ENCODE measurements at places on chromosomes 6 and 20.

- no peak for DNase-seq
These were observed 291.0 kb upstream of the SUPT3H start for GRCh38 chr6:45668705-45669104.

DNA sequence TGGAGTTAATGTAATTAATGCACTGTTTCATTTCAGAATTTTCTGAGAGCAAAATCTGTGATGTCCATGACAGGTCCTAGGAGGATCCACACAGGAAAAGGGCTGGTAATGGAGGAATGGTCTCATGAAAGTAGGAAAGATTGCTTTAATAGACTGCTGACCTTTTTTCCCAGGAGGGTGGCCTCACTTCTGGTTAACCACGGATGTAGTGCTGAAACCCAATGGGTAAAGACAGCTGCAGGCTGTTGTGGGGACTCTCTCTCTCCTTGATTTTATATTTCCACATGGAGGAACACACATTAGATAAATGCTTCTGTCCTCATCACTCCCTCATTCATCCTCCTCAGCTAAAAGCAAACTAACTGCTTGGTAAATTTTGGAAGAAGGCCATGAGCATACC lies 23.6 kb upstream of the RIPOR2 start:
- no peak for DNase-seq

DNA sequence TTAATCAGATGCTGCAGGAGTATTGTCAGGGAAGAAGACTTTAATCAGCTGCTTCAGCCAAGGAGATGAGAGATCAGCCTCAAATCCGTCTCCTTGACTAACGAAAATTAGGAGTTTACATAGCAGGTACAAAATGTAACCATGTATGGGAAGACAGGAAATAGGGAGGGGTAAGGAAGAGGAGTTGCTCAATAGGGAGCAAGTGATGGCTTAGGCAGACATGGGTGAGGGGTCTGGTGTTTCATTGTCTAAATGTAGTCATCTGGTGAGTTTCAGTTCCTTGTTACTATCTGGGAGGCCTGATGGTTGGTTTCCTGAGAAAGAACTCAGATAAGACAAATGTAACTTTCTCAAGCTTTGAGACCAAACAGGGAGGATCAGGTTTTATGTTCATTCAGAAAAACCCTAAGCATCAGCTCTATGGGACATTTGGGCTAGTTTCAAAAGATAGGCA lies 217.3 kb upstream of the SULF2 start:
- DNase-seq = no peak

DNA sequence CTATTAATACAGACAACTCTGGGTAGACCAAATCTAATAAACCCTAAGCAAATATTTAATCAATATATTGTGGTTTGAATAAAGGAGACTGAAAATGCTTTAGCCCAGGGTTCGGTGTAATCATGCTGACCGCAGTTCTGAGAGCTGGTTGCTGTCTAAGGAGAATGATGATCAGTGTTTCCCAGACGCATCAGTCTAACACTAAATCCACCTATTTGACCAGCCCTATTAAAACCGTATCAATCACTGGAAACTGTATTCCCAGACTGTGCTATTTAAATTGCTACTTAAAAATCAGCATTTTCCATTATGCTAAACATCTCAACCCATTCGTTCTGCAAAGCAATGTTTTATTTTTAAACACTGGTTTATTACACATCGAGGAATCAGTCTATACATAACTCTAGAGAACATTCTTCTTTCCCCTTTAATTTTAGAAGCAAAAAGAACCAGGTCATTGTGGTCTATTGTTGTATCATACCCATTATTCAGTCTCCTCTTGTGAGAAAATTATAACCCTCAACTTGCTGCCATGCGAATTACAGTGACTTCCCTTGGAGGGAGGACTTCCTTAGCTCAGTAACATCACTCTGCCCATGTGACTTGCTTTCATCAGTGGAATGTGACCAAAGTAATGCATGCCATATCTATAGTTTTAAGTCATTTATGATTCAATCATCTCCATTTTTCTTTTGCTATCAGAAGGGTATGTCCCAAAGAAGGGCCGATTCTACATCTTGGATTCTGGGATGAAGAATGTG lies 515.2 kb upstream of the JAG1 start:
- DNase-seq = no peak

GRCh38 chr20:58596750-58597248 lies 54.3 kb upstream of the STX16 start:
- DNase-seq = no peak

- no peak for DNase-seq
These were observed 53.3 kb upstream of the HFE start for GRCh38 chr6:26033941-26034354.

DNA sequence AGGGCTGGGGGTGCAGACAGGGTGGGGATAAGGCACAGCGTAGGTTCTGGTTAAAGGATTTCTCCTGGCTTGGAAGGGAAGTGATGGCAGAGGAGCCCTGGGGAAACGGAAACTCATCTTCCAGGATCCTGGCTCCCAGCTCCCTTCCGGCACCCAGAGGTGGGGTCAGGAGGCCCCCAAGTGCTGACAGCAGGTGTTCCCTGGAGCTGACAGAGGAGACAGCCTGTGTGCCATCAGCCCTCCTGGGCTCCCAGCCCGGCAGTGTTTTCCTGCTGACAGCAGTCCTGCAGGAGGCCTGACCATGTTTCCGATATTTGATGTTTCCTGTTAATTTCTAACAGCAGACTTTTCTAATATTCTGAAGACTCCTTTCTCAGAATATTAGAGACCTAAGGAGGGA lies 277.3 kb downstream of the TAF4 start:
- DNase-seq = no peak

DNA sequence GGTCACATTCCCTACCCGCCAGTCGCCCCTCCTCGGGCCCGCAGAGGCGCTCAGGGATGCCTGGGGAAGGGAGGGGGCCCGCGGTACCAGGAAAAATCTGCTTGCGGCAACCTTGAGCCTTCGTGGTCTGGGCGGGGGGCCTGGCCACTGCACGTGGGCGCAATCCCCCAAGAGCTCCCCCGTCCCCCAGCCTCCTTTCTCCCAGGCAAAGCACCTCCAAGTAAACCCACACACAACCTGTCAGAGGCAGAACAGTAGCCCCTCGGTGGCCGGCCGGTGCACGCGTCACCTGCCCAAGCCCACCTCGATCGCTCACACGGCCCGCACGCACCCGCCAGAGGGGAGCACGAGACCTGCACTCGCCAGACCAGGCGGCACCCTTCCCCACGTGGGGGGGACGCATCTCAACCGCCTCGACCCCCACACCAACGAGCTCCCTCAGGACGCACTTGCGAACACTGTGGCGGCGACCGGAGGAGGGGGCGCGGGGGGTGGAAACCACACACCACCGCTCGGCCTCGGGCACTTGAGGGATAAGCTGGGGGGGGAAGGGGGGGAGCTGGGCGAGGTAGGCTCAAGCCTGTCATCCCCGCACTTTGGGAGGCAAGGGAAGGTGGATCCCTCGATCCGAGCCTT lies 1955.7 kb upstream of the DEFB115 start:
- no peak for DNase-seq

GRCh38 chr6:146408583-146408982 lies 135.1 kb upstream of the RAB32 start:
- no peak for DNase-seq

DNA sequence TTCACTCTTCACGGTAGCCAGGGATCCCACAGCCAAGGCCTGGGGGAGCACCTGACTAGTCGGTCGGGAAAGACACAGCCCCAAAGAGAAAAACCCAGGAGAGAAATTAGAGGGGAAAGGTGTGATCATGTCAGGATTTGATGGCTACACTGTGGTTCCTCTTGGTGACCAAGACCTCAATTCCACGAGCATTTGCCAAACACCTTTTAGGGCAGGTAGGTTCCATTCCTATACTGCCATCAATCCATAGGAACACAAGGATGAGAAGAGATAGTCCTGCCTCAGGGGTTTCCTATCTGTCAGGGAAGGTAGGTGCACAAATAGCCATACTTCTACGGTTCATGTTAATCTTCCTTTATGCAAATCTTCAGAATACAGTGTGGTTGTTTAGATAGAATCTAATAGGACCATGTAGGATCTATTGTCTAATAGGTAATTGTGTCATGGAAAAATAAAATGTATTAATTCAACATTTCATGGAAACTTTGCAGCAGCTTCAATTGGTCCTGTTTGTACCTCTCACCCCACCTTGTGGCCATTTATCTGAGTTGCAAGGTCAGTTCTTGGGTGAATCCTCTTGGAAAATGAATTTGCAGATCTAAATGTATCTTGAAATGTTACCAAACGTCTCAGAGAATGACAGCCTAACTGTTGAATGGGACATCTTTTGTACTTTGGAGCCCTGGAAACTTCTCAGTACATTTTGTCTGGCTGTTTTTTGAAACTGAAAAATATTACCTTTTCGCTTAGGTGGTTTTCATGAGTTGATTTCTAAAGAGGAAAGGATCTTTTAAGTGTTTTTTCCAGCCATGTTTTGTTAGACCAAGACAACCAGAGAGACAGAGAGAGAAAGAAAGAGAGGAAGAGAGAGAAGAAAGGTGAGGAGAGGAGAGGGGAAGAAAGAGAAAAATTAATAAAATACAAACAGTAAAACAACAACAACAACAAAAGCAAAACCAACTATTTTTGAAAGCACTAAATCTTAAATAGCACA lies 33.7 kb upstream of the IYD start:
- no peak for DNase-seq

- no peak for DNase-seq
These were observed 975 bp downstream of the BMP7 start for GRCh38 chr20:57265336-57265996.

DNA sequence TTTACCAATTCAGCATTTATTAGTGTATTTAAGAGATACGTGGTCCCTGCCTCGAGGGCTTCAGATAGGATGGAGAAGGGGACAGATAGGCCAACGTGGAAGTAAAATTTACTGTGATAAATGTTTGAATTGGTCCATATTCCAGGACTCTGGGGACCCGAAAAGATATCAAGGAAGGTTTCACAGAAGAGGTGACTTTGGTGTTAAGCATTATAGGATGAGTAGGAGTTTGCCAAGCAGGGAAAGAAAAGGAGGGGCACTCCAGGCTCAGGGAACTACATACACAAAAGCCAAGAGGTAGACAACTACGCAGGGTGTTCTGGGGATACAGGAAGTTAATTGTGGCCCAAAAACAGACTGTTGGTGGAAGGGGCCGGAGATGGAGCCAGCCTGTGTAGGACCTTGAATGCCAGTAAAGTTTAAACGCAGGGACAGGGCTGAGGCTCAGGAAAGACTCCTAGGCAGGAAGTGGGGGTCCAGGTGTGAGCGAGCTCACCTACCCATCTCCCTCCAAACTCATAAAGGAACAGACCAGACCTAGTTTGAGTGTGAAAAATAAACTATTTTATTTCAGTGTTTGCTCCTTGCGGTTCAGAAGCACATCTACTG lies 37.0 kb downstream of the TGM2 start:
- DNase-seq = no peak

DNA sequence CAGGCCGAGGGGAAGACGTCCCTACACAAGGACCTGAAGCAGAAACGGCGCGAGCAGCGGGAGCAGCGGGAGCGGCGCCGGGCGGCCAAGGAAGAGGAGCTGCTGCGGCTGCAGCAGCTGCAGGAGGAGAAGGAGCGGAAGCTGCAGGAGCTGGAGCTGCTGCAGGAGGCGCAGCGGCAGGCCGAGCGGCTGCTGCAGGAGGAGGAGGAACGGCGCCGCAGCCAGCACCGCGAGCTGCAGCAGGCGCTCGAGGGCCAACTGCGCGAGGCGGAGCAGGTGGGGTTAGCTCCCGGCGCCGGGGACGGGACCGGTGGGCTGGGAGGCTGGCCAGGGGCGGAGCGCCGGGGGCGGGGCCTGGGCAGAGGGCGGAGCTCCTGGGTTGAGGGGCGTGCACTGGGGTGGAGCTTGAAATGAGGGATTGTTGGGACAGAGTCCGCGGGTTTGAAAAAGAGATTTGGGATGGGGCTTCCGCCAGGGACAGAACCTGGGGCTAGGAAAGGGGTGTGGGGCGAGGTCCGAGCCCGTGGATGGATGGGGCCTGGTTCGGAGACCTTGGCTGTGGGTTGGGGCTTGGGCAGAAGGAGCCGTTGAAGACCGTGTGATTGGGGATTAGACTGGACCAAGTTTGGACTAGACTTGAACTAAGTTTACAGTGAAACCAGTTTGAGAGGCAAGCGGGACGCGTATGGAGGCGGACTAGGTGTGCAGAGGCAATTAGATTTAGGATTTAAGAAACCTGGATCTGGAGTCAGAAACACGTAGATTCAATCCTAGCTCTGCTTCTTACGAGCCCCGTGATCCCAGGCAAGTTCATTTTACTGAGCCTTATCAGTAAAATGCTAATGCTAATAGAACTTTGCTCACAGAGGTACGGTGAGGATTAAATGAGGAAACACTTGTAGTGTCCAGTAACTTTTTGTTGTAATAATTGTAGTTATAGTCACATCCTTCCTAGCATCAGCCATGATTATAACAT lies 20.9 kb downstream of the DEF6 start:
- peak; percentile 94 for DNase-seq

DNA sequence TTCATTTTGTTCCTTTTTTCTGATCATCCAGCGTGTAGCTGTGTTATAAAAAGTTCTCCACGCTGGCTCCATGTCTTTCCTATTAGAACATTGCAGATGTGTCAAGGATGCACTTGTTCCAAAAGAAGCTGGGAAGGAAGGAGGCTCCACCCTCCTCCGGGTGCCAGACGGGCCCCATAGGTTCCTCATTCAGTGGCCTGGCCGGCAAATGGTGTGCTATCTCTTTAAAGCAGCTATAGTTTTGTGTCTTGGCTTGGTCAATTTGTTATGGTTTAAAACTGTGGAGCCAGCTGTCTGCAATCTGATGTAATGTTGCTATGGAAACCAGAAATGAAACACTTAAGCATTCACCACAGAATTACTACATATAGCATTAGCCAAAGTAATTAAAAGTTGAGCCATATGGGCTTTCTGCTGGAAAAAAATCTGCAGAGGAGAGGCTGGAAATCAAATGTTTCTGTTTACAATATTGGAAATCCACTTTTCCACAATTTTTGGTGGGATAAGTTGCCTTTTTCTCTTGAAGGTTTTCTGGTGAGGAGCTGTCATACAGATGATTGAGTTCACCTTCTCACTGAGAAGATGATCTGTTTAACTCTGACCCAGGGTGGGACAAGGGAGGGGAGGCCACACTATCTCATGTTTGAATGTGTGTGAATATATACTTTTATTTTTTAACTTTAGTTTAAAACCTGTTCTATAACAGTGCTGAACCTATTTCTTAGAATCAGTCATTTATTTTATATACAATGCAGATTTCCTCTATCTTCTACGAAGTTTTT lies 167.4 kb downstream of the SASH1 start:
- DNase-seq = no peak

DNA sequence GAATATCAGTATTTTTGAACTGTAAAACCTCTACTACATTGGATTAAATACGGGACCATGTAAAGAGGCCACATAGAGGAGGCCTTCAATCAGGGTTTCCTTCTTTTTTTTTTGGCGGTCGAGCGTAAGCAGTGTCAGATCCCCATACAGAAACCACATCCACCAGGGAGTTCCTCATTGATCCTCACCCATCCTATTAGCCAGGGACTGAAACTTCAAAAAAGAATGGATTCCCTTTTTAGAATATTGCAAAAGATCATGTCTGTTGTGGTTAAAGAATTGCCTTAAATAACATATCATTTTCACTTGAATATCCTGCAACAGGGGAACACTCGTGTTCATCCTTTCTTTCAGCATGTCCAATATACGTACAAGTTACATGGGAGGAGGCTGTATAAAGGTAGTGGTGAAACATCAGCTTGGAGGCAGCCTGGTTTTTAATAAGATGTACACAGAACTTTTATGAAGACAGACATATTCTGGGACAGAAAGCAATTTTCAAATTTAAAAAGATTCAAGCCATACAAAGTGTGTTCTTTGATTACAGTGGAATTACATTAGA lies 96.1 kb downstream of the PPP1R14C start:
- DNase-seq = no peak
